ENCODE measurements at places on chromosomes 4 and X. TPM values are rescaled to one million over a fixed set of nuclear protein-coding genes. Genes with fewer than 3 reads are reported as not detected.

- H3K4me3 ChIP-seq: no peak overlapping the region
- H3K27me3 ChIP-seq: no peaks in the 10 kb centered on the region
- H3K4me1 ChIP-seq: no peaks in the 10 kb centered on the region
Observed at GRCh38 chr4:159483782-159484741, 381.2 kb downstream of the RAPGEF2 start.

DNA sequence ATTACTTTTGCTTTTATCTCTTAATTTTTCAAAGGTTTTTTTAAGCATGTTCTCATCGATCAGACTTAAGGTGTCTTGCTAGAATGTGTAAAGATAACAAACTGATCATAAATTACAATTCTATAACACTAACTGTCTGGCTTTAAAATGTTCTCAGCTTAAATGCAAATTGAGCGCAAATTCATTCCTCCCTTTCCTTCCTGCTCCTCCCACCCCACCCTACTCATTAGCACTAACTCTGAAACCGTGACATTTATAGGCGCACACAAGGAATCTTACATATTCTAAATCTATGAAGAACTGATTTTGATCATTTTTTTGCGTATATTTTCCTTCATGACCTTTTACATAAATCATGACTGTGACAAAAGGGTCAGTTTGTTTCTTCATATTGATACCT lies 590.0 kb upstream of the DIAPH2 start:
- no peaks in the 10 kb centered on the region for H3K27me3 ChIP-seq
- DNase-seq: no peak
- no peaks in the 10 kb centered on the region for H3K36me3 ChIP-seq
- no peak overlapping the region for H3K4me3 ChIP-seq

DNA sequence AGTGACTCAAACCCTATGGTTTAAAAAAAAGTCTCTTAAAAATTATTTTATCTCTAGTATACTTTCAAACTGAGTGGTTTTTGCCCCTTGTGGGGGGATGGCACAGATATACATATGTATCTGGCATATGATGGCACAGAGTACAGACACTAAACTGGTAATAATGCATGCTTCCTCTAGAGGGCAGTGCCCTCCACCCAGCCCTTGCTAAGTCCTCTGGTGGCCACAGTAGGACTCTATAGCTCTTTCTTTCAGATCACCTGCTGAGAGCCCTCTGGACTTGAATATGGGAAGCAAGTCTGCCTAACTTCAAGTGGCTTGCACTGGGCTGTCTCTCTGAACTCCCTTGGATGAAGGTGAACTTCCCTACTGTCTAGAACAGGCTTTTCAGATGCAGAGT lies 66.3 kb downstream of the TSPAN7 start:
- no peaks in the 10 kb centered on the region for H3K4me1 ChIP-seq
- no peak for DNase-seq
- no peak overlapping the region for H3K27ac ChIP-seq
- no peaks in the 10 kb centered on the region for H3K27me3 ChIP-seq
- no peak overlapping the region for H3K4me3 ChIP-seq

- H3K27ac ChIP-seq: no peak overlapping the region
- no peak for DNase-seq
Observed at GRCh38 chrX:23656091-23656490, 11.2 kb upstream of the PRDX4 start.

DNA sequence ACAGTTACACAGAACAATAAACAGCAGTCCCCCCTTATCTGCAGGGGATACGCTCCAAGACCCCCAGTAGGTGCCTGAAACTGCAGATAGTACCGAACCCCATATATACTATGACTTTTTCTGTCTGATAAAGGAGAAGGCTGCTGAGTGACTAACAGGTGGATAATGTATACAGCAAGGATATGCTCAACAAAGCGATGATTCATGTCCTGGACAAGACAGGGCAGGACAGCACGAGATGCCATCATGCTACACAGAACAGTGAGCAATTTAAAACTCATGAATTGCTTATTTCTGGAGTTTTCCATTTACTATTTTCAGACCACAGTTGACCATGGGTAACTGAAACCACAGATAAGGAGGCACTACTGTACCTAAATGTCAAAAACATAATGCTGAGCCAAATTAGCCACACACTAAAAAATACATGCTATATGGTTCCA lies 76.1 kb downstream of the MANBA start:
- no peak overlapping the region for H3K4me3 ChIP-seq
- peaks cover 46% of the 10 kb centered on the region for H3K36me3 ChIP-seq
- no peak for DNase-seq
- H3K4me1 ChIP-seq: peaks cover 14% of the 10 kb centered on the region
- H3K27me3 ChIP-seq: no peaks in the 10 kb centered on the region
- no peak overlapping the region for H3K27ac ChIP-seq

GRCh38 chr4:178068136-178068535 lies 625.9 kb upstream of the AGA start:
- no peaks in the 10 kb centered on the region for H3K36me3 ChIP-seq
- no peaks in the 10 kb centered on the region for H3K4me1 ChIP-seq

DNA sequence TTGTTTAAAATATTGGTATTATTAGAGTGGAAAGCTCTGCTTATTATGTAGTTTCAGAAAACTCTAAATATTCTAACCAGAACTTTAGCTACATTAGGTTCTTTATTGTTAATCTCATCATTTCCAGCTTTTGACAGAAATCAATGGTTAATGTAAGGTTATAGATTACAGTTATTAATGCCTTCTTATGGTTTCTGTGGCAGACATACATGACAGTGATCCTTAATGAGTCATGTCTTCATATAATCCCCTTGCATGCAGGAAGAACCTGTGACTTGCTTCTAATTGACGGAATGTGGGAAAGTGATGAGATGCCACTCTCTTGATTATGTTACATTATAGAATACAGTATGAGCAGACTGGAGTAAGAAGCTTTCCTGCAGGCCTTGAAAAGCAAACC lies 23.5 kb downstream of the KLHL8 start:
- DNase-seq: no peak
- H3K36me3 ChIP-seq: no peaks in the 10 kb centered on the region
- H3K4me3 ChIP-seq: no peak overlapping the region
- H3K27me3 ChIP-seq: no peaks in the 10 kb centered on the region
- peaks cover 6% of the 10 kb centered on the region for H3K4me1 ChIP-seq
- no peak overlapping the region for H3K27ac ChIP-seq

GRCh38 chrX:20320461-20321159 lies 53.9 kb upstream of the RPS6KA3 start:
- no peak overlapping the region for H3K4me3 ChIP-seq
- H3K4me1 ChIP-seq: peaks cover 9% of the 10 kb centered on the region
- no peaks in the 10 kb centered on the region for H3K36me3 ChIP-seq
- no peak for DNase-seq
- H3K27ac ChIP-seq: no peak overlapping the region

- no peaks in the 10 kb centered on the region for H3K36me3 ChIP-seq
- H3K27me3 ChIP-seq: no peaks in the 10 kb centered on the region
- H3K27ac ChIP-seq: no peak overlapping the region
- H3K4me3 ChIP-seq: no peak overlapping the region
Observed at GRCh38 chr4:171582961-171583581, 230.1 kb upstream of the GALNTL6 start.

DNA sequence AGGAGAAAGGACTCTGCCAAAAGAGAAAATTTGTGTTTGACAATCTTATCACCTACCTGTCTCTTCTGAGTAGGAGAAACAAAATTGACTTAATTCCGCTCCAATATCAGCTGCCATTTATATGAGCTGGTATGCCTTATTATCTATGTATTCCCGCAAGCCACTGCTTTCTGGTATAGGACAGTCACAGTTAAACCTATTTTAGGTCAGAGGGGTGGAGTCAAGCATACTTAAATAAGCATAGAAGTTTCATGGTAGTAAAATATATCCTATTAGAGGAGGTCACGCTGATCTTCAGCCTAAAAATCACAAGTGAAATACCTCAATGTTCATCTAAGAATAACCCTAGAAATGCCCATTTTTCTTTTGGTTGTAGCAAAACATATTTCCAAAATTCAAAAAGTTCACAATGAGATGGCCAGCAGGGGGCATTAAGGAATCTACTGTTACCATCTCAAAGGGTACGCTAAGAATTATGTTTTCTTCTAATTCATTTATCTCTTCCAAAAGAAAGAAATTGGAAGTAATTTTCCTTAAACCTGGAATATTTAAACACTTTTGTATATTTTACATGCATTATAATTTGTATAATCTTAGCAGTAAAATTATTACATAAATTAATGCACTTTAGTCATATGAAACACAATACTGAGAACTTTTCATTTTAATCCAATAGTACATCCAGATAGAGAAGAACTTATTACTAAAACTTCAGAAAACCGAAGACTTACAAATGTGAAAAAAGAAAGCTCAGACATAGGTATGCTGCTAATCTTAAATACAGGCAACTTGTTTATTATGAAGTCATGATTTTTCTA lies 10.5 kb downstream of the PPAT start:
- H3K27ac ChIP-seq: no peak overlapping the region
- H3K4me1 ChIP-seq: no peaks in the 10 kb centered on the region
- no peaks in the 10 kb centered on the region for H3K27me3 ChIP-seq
- peak; percentile 64 for DNase-seq
- H3K4me3 ChIP-seq: no peak overlapping the region

GRCh38 chrX:1578511-1579173 lies 12.8 kb upstream of the AKAP17A start:
- no peaks in the 10 kb centered on the region for H3K4me1 ChIP-seq
- no peak overlapping the region for H3K4me3 ChIP-seq
- DNase-seq: no peak
- no peaks in the 10 kb centered on the region for H3K36me3 ChIP-seq

DNA sequence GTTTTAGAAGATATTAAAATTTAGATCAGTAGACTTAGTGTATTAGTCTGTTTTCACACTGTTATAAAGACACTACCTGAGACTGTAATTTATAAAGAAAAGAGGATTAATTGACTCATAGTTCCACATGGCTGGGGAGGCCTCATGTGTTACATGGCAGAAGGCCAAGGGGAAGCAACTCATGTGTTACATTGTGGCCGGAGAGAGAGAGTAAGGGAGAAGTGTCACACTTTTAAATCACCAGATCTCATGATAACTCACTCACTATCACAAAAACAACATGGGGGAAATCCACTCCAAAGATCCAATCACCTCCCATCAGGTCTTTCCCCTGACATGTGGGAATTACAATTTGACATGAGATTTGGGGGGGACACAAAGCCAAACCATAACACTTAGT lies 1159.7 kb upstream of the PCDH7 start:
- no peak overlapping the region for H3K27ac ChIP-seq
- DNase-seq: no peak
- no peaks in the 10 kb centered on the region for H3K4me1 ChIP-seq
- H3K36me3 ChIP-seq: no peaks in the 10 kb centered on the region

GRCh38 chr4:102606261-102606660 lies 105.1 kb downstream of the NFKB1 start:
- peaks cover 93% of the 10 kb centered on the region for H3K36me3 ChIP-seq
- peaks cover 4% of the 10 kb centered on the region for H3K4me1 ChIP-seq
- no peaks in the 10 kb centered on the region for H3K27me3 ChIP-seq

DNA sequence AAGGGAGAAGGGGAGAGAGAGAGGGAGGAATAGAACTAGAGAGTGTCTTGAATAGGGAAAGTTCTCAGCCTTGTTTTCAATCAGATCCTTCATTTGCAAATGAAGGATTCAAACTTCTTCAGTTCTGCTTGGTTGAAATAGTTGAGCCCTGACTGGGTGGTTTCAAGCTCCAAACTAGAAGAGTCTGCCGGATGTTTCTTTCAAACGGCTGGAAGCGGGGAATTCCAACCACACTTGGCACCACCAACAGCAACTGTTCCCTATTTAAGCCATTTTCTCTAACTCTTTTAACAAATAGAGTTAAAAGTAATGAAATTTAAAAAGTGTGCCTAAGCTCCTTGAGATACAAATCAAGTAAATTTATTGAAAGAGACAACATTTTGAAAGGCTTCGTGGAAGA lies 67.5 kb upstream of the DDX60 start:
- H3K27ac ChIP-seq: no peak overlapping the region
- no peak for DNase-seq
- peaks cover 18% of the 10 kb centered on the region for H3K4me1 ChIP-seq

GRCh38 chr4:158219623-158220022 lies 9.3 kb downstream of the TMEM144 start:
- H3K27ac ChIP-seq: no peak overlapping the region
- H3K4me1 ChIP-seq: no peaks in the 10 kb centered on the region
- H3K36me3 ChIP-seq: no peaks in the 10 kb centered on the region
- H3K27me3 ChIP-seq: no peaks in the 10 kb centered on the region
- DNase-seq: no peak
- no peak overlapping the region for H3K4me3 ChIP-seq

DNA sequence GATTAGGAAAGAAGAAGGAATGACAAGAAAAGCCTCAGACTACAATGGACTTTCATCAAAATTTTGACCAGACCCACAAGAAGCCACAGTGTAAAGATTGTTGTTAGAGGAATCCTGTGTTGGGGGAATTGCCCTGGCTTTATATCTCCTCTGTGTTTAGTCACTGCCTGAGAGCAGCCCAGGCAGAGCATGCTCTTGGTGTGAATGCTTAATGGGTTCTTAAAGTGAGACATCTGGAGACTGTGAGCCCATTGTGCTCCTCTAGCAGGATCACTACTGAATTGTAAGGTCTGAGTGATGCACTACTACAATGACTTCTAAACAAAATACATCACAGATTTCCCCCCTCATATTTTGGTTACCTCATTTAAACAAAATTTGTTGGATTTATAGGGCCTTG lies 1860.5 kb upstream of the ADGRL3 start:
- no peaks in the 10 kb centered on the region for H3K36me3 ChIP-seq
- peak; percentile 2 for DNase-seq

DNA sequence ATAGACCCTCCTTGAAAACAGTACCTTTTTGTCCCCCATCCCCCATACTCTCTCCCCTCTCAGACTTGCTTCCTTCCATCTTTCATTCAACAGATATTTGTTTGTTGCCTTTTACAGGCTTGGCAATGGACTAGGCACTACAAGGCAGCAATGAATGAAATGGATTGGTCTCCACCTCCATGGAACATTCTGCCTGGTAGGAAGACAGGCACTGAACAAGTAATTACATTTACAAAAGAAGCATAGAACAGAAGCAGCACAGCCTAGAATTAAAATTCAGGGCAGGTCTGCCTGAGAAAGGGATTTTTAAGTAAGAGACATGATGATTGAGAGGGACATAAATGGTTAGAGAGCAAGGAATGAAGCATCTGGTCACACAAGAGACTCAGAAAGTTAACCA lies 346.1 kb downstream of the GRXCR1 start:
- H3K36me3 ChIP-seq: no peaks in the 10 kb centered on the region
- no peaks in the 10 kb centered on the region for H3K27me3 ChIP-seq
- no peak overlapping the region for H3K4me3 ChIP-seq
- H3K27ac ChIP-seq: no peak overlapping the region

- no peaks in the 10 kb centered on the region for H3K4me1 ChIP-seq
- peaks cover 100% of the 10 kb centered on the region for H3K36me3 ChIP-seq
- DNase-seq: no peak
- no peak overlapping the region for H3K4me3 ChIP-seq
Observed at GRCh38 chrX:53587795-53588420, 98.6 kb downstream of the HUWE1 start.

Gene SMARCA1
- 39.0 TPM for total RNA-seq

Gene MXRA5
- total RNA-seq: 23.7 TPM

Gene MAGEA9B
- not detected for total RNA-seq

Gene FRMPD4
- not detected for total RNA-seq

Gene MAGEE2
- not detected for total RNA-seq

Gene RNF113A
- total RNA-seq: 10.9 TPM

Gene METTL14
- total RNA-seq: 12.5 TPM

Gene F11
- not detected for total RNA-seq

Gene SPATA18
- total RNA-seq: 1.8 TPM

Gene NEUROG2
- not detected for total RNA-seq
